CD4-positive, CD25-positive, alpha-beta regulatory T cell (primary cell): ENCODE measurements at places on chromosomes 6 and 20.

- no peak for DNase-seq
These were observed 15.6 kb downstream of the SRPK1 start for GRCh38 chr6:35905141-35905785.

DNA sequence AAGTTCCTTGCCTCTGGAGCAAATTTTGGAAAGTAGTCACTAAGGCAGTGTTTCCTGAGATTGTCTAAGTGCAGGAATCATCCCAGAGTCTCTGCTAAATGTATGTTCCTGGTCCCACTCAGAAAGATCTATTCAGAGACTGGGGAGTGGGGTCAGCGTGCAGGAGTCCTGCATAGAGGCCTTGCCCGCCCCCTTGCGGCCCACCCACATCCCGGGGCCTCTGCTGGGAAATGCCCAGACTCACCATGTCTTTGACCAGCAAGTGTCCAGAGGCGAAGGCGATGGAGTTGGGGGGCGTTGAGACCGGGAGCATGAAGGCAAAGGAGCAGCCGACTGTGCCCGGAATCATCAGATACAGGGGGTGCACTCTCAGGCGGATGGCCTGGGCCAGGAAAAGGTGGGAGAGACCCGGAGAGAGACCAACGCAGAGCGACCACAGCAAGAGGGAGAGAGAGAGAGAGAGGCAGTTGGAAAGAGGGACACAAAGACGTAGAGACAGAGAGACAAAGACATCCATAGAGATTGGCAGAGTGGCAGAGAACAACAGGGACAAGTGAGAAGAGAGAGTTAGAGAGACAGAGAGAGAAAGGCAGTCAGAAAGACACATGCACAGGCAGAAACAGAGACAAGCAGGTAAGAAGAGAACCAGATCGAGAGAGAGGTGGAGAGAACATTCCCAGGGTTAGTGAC is 12.9 kb upstream of the OCSTAMP start:
- no peak for DNase-seq

GRCh38 chr6:56144538-56145324 is 102.6 kb downstream of the COL21A1 start:
- no peak for DNase-seq

GRCh38 chr6:25326126-25326525 is 47.0 kb downstream of the CARMIL1 start:
- no peak for DNase-seq

GRCh38 chr6:24996269-24996836 is 60.6 kb upstream of the RIPOR2 start:
- no peak for DNase-seq

- peak; percentile 26 for DNase-seq
These were observed 46.0 kb upstream of the PTPN1 start for GRCh38 chr20:50464026-50464724.

GRCh38 chr6:40477246-40478126 is 109.7 kb downstream of the LRFN2 start:
- DNase-seq: no peak
